Immature natural killer cell (primary cell): ENCODE measurements at places on chromosomes 16 and 17. TPM values are rescaled to one million over a fixed set of nuclear protein-coding genes. Genes with fewer than 3 reads are reported as not detected.
A peak's percentile ranks its signal among the peaks of the same experiment; 100 is the strongest.

Gene PRKCB
- 78.7 TPM for polyA plus RNA-seq

Gene SOST
- polyA plus RNA-seq, result 0.10 TPM

Gene MYH1
- not detected for polyA plus RNA-seq

Gene NRN1L
- polyA plus RNA-seq, result not detected

- no peak for DNase-seq
Measured at GRCh38 chr16:56824331-56824730, 40.7 kb upstream of the SLC12A3 start.

- no peak for DNase-seq
Measured at GRCh38 chr17:36481829-36482228, 4.7 kb upstream of the ZNHIT3 start.

GRCh38 chr17:44221084-44221861 is 1.8 kb upstream of the UBTF start:
- peak; percentile 72 for DNase-seq

- peak; percentile 77 for DNase-seq
Measured at GRCh38 chr17:27473748-27474609, 17.7 kb downstream of the KSR1 start.

DNA sequence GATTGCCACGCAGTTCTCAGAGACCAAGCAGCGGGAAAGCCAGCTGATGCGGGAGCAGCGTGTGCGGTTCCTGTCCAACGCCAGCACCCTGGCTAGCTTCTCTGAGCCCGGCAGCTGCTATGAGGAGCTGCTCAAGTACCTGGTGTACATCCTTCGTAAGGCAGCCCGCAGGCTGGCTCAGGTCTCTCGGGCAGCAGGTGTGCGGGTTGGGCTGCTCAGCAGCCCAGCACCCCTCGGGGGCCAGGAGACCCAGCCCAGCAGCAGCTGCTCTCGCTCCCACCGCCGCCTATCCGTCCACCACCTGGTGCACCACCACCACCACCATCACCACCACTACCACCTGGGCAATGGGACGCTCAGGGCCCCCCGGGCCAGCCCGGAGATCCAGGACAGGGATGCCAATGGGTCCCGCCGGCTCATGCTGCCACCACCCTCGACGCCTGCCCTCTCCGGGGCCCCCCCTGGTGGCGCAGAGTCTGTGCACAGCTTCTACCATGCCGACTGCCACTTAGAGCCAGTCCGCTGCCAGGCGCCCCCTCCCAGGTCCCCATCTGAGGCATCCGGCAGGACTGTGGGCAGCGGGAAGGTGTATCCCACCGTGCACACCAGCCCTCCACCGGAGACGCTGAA is 15.2 kb downstream of the CACNA1G start:
- DNase-seq, result no peak

DNA sequence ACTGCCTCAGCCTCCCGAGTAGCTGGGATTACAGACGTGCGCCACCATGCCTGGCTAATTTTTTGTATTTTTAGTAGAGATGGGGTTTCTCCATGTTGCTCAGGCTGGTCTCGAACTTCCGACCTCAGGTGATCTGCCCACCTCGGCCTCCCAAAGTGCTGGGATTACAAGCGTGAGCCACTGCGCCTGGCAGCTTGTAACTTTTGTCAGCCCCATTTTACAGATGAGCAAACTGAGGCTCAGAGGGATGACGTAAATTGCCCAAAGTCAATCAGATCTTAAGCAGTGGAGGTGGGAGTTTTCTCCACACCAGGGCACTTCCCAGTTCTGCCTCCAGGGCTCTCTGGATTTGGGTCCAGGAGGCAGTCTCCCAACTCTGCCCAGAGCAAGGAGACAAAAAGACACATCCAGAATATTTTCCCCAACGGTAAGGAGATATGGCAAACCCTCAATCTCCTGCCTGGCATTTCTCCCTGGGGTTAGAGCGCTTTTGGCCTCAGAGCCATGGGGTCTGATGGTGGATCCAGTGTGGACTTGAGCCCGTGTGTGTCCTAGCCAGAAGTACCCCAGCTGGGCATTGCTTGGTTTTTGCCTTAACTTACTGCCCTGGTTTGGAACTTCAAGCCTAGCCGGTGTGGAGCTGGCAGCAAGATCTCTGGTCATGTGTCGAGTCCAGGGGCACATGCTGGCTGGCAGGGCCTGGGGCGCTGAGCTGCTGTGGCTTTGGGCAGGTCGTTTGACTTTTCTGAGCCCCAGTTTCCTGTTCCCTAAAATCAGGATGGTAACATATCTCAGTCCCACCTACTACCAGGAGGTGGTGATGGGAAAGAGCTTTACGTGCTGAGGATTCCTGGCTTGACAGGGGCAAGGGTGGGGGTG is 3.4 kb downstream of the ADAM11 start:
- DNase-seq, result no peak
